ENCODE measurements at places on chromosomes 16 and 17.

- no peak for DNase-seq
Observed at GRCh38 chr17:3602499-3602898, 6.7 kb downstream of the TRPV1 start.

DNA sequence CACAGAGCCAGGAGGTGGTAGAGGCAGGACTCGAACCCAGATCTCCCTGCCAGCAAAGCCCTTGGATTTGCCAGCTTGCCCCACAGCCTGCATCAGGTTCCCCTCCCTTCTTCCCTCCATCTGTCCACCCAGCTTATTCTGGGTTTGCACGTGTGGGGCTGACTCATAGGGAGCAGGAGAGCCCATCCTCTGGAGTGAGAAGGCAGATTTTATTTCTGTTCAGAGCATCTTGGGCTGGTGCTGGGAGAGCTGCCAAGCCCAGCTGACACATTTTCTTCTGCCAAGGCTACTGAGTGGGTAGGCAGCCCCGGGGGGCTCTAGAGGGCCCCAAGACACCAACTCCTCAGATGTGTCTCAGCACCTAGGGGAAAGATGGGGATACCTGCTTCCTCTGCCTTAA is 106.3 kb upstream of the CRHR1 start:
- no peak for DNase-seq

DNA sequence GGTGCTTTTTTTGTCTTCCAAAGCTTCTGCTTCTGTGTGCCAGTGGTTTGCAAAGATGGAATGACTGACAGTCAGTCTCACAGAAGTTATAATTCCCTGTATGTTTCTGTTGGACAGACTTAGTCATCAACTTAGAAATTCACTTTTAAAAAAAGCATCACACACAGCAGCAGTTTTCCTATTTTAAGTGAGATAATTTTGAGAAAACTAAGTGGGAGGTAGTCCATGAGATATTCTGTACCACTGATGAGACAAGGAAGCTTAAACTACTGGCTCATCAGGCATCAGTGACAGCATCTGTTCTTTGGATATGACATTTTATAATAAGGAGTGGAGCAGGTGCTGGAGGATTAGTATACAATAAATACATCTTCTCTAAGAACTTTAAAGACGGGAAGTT is 20.0 kb downstream of the CNP start:
- no peak for DNase-seq

DNA sequence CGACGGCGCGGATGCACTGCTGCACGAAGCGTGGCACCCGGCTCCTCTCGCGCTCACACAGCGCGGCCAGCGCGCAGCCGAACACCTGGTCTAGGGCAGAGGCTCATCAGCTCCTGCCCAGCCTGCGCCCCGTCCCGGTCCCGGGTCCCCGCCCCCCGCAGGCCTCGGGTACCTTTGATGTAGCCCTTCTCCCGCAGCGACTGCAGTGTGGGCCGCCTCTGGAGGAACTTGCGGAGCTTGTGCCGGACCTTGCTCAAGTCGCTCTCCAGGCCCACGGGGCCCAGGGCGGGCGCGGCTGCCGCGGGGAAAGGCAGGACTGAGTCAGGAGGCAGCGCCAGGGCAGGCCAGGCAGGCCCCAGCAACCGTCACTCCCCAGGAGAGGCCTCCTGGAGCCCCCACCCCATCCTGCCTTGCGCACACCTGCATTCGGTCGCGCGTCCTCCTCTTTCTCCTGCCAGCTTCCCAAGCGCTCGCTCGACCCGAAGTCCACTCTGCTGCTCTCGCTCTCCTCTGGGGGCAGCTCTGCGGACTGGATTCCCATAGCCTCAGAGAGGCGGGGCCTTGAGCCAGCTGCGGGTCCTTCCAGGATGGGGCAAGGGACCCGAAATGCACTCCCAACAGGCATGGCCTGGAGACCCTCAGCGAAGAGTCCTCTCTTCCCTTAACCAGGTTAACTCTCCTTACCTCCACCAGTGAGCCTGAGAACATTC is 36.0 kb downstream of the ARHGAP27 start:
- DNase-seq: no peak

DNA sequence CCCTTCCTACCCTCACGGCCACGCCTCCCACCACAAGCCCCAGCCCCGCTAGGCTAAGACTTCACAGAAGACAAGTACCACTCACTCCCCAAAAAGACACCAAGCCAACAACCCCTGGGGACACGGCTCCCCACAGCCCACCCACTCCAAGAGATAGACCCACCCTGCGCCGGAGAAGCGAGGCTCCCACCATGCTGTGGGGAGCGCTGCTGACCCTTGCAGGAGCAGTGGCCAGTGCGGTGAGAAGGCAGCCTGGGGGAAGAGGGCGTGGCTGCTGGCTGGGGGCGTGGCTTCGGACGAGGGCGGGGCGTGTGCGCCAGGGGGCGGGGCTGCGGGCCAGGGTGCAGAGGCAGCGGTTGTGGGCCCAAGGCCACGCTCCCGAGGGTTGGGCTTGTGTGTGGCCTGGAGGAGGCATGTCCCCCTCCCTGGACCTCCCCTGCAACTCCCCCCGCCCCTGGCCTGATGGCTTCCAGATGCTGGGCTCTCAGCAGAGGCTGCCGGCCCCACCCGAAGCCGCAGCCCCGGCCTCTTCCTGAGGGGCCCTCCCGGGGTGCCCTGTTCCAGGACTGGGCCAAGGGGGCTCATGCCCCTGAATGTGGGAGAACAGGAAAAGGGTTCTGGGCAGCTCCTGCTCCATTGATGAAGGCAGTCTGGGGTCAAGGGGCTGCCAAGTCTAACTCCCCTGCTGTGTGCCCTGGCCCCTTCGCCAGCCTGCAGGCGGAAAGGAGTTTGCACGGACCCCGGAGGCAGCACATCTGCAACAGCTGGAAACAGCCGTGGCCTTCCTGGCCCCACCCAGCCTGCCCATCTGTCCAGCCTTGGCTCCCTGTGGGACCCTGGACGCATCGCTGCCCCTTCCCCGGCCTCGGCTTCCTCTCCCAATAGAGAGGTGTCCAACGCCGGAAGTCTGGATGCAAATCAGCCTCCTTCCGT is 9.1 kb downstream of the TFAP4 start:
- no peak for DNase-seq

DNA sequence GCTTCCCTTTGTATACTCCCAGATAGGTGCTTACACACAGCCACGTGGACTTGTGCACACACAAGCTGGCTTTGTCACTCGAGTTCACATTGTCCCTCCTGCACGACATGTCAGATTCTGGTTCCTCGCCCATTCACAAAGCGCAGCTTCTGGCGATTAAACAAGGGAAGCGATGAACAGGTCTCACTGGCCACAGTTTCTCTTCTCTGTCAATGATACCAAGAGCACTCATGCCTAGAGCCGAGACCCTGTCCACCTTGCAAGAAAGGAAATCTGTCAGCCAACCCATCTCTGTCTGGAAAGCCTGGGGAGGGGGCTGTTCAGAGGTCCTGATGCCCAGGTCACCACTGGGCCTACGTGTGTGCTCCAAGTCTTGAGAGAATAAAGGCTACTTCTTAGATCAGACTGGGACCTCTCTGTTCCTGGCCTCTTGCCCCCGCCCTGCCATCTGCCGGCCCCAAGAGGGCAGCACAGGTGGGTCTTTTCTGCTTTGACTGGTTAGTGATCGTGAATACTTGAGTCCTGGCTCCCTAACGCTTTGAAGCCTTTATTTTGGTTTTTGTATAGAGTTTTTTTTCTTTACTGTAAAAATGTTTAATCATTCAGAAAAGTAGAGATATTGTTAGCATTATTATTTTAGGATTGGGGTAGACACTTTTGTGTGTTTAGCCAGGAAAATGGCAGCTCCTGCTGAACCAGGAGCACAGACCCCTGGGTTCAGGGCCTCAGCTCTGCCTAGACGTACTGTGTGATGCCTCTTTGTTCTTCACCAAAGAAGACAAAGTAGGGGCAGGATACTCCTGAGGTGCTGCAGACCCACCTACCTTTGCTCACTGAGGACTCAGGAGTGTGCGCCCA is 104.7 kb downstream of the MRM1 start:
- DNase-seq: no peak

DNA sequence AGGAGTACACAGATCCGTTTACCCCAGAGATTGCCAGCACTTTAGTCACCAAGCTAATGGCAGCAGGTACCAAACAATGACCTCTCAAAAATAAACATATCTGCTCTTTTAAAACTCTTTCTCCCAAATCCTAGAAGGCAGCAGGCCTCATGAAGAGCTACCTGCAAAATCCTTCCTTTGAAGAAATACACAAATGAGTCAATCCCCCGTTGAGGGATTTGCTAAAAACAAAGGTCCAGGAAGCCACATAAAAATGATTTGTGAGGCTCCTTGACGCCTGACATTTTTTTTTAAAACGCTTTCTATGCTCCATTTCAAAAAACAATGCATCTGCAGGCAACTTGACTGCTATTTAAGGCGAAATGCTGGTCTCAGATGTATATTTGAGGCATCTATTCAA is 58.2 kb downstream of the NACA2 start:
- DNase-seq: no peak

- DNase-seq: no peak
Observed at GRCh38 chr16:89667633-89668032, 10.0 kb downstream of the SPATA33 start.

GRCh38 chr17:39001703-39002637 is 34.8 kb upstream of the FBXO47 start:
- no peak for DNase-seq

DNA sequence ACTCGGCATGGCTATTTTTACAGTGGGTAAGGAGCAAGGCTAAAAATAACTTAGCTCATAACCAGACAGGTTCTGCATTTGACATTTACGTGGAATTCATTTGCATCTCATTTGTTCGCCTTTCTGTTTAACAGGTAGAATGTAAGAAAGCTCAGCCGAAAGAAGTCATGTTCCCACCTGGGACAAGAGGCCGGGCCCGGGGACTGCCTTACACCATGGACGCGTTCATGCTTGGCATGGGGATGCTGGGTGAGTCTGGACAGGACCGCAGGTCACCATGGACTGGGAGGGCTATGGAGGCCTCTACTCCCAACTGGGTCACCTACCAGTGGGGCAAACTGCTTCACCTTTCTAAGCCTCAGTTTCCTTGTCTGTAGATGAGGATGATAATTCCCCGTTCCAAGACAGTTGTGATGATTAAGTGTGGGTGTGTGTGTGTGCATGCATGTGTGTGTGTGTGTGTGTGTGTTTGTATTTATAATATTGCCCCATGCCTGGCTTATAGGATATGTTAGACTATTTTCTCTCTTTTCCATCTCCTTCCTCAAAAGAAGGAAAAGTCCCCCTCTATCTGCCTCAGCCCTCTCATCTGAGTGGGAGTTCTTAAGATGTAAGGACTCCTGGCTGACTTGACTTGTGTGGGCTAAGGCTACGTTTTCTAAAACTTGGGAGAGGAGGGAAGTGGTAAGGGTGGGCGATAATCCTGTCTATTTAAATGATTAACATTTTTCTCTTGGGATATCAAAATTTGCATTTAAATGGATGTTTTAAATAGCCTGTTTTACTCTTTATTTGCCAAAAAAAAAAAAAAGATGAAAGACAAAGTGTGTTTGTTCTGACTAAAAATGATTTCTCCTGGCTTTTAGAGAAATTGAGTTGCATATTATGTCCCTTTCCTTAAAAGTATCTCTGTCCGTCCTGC is 129.0 kb downstream of the CCDC182 start:
- DNase-seq: no peak

DNA sequence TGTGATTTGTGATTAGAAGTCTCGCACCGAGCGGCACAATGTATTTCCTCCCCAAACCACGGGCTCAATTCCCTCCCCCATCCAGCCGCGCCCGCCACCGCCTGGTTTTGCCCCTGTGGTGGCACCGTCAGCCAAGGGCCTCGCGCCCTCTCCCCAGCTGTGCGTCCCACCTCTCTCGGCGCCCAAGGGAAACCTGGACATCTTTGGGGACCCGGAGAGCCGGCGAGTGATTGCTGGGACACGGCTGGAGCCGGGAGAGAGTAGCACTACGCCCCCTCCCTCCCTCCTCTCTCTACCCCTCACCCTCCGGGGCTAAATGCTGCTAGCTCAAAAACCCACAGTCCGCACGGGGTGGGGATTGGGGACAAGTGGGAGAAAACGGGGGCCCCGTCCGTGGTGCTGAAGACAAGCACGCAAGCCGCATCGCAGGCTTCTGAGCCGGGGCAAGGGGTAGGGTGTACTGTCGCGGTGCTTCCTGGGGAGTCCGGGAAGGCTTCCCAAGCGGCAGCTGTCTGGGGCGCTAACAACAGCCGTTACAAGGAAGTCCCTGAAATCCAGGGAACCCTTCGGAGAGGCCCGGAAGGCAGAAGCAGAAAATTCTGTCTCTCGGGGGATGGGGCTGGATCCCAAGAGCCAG is 1.4 kb downstream of the CBLN1 start:
- DNase-seq: no peak

- no peak for DNase-seq
Observed at GRCh38 chr16:85216522-85217375, 104.5 kb upstream of the CIBAR2 start.

DNA sequence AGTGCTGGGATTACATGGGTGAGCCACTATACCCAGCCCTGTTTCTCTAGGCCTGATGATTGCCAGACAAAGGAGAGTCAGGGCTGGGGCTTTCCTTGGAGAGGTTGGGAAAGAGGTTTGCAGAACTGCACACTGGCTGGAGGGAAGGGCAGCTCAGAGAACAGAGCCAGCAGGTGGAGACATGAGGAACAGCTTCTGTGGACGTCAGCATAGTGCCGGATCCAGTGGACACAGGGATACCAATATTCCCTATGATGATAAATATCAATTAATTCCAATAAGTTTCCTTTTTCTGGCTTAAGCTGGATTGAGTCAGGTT is 43.2 kb upstream of the SCNN1B start:
- no peak for DNase-seq

DNA sequence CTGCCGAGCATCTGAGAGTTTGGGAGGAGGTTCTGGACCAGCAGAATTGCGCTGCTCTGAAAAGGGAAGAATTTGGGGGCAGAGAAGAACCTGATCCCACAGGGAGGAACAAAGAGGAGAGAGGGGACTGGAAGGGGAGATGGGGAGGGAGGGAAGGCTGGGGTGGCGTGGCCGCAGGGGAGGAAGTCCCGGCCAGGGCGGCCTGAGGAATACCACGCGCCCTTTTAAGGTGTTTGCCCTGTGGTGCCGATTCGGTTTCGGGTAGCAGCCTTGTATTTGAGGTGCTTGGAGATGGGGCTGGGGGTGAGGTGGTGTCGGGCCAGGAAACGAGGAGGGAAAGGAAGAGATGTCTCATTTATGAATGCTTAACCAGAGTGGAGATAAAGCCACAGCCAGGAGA is 51.3 kb downstream of the AKAP1 start:
- no peak for DNase-seq

GRCh38 chr17:39194089-39194984 is 3.1 kb downstream of the CACNB1 start:
- DNase-seq: no peak

GRCh38 chr17:4965311-4965986 is 2.2 kb downstream of the SPAG7 start:
- no peak for DNase-seq

- no peak for DNase-seq
Observed at GRCh38 chr17:47844814-47845715, 4.0 kb upstream of the SCRN2 start.

GRCh38 chr16:58948244-58948643 is 214.1 kb upstream of the GOT2 start:
- no peak for DNase-seq

GRCh38 chr16:25066426-25066746 is 45.2 kb upstream of the LCMT1 start:
- DNase-seq: no peak

Data from stimulated activated naive CD4-positive, alpha-beta T cell (primary cell).